ENCODE measurements at places on chromosomes 7 and 10. TPM values are rescaled to one million over a fixed set of nuclear protein-coding genes. Genes with fewer than 3 reads are reported as not detected.

The MICALL2 gene
- 21.2 TPM for total RNA-seq

The CADPS2 gene
- total RNA-seq: 3.4 TPM

The AGAP5 gene
- 2.2 TPM for total RNA-seq

GRCh38 chr7:130995252-130996081, 261.5 kb upstream of the KLF14 start:
- DNase-seq: no peak

DNA sequence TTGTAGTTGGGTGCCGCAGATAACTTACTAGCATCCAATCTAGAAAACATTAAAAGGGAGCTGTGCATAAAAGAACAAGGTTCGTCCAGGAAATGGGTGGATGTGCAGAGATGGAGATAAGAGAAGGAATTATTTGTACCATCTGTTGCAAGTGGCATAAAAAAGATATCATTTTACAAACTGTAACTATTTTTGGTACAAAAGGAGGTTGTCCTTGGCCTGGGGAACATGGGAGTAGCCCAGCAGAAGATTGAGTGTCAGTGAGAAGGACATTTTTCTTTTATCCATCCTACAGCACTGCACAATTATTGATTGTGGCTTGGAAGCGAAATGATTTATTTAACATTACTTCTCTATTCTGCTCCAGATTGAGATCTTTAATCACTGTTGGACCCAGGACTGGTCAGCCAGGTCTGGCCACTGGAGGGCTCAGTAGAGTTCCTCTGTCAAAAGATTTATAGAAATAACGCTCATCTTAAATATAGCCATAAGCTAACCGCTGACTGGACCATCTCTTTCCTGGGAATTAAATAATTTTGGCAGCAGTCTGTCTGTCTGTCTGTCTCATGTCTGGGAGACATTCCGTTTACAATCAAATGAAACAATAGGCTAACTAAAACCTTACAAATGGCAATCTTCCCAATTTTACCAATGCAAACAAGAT, 254.1 kb downstream of the KIAA1217 start:
- no peak for DNase-seq
